ENCODE measurements at places on chromosomes 1 and 21.

GRCh38 chr1:12341667-12342066, 111.8 kb downstream of the VPS13D start:
- DNase-seq = no peak

- no peak for DNase-seq
Observed at GRCh38 chr1:116711263-116711840, 42.9 kb upstream of the CD2 start.

DNA sequence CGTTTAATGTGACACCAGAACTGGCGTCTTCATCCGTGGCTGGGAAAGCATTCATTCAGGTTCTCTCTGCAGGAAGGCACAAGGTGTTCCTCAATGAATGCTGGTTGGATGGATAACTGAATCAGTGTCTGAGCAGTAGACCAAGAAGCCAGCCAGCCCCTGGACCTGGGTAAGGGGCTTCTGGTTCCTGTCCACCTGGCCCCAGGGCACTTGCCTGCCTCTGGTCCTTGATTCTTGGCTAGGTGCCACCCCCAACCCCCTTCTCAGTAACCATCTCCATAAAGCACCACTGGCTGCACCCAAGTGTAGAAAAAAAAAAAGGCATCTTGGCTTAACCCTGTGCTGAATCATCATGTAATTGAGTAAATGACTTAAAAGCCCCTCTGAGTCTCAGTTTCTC, 59.1 kb downstream of the KCND3 start:
- DNase-seq = no peak

GRCh38 chr1:58874757-58875755, 91.2 kb upstream of the JUN start:
- DNase-seq = no peak

DNA sequence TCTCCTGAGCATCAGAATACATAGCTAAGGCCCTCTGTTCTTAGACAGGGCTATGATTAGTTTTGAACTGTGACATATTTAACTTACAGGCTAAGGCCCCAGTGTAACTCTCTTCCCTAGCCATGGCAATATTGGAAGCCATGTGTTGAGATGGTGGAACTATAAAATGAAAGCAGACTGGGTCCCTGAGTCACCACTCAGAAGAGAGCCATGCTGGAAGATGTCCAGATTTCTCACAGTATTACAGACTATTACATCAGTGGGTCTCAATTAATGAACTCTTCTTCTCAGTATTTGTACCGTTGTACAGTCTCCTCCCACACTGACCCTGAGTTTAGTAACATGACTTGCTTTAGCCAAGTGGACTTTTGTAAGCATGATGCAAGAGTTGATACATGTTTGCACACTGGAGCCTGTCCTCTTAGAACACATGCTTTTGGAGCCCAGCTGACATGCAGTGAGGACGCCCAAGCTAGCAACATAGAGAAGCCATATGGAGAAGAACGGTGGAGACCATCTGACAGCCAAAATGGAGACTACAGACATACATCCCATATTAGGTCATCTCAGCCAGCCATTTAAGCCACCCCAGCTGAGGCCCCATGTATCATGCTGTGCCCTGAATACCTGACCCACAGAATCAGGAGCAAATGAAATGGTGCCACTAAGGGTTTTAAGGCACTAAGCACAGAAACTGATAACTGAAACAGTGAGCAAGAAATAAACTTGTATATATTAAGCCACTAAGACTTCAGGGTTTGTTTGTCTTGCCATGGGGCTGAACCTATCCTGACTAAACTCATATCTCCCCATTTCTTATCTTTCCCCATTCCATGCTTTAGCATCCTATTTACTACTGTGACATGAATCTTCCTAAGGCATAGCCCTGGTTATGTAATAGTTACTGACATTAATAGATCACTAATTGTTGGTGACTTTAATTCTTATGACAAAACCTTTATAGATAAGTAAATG, 24.4 kb downstream of the TBX15 start:
- DNase-seq = no peak

- DNase-seq = peak; percentile 34
Observed at GRCh38 chr1:92291372-92291999, 7.3 kb downstream of the GLMN start.

GRCh38 chr1:11790880-11791715, 14.7 kb downstream of the MTHFR start:
- DNase-seq = peak; percentile 98
